ENCODE measurements at places on chromosomes 3 and 15.

GRCh38 chr3:38460377-38461270 lies 6.9 kb downstream of the ACVR2B start:
- H3K4me3 ChIP-seq, result no peak overlapping the region
- peak overlapping the region; percentile 81 for H3K27ac ChIP-seq
- no peak for DNase-seq

- H3K36me3 ChIP-seq, result no peaks in the 10 kb centered on the region
- no peak overlapping the region for H3K27ac ChIP-seq
- H3K4me3 ChIP-seq, result no peak overlapping the region
- H3K4me1 ChIP-seq, result peaks cover 4% of the 10 kb centered on the region
- no peak for DNase-seq
Observed at GRCh38 chr15:88242586-88243555, 13.7 kb downstream of the NTRK3 start.

GRCh38 chr3:37221407-37221806 lies 47.0 kb upstream of the LRRFIP2 start:
- H3K27ac ChIP-seq, result no peak overlapping the region
- no peak overlapping the region for H3K4me3 ChIP-seq
- DNase-seq, result no peak
- no peaks in the 10 kb centered on the region for H3K27me3 ChIP-seq
- no peaks in the 10 kb centered on the region for H3K4me1 ChIP-seq

- no peaks in the 10 kb centered on the region for H3K36me3 ChIP-seq
- DNase-seq, result peak; percentile 13
- H3K27ac ChIP-seq, result no peak overlapping the region
- peak overlapping the region; percentile 64 for H3K4me3 ChIP-seq
- H3K27me3 ChIP-seq, result no peaks in the 10 kb centered on the region
Observed at GRCh38 chr3:72848703-72849081, 447 bp upstream of the SHQ1 start.

- H3K27me3 ChIP-seq, result no peaks in the 10 kb centered on the region
- DNase-seq, result no peak
- H3K4me3 ChIP-seq, result no peak overlapping the region
- no peaks in the 10 kb centered on the region for H3K4me1 ChIP-seq
- H3K27ac ChIP-seq, result no peak overlapping the region
- no peaks in the 10 kb centered on the region for H3K36me3 ChIP-seq
Observed at GRCh38 chr3:77381431-77381830, 341.5 kb downstream of the ROBO2 start.

DNA sequence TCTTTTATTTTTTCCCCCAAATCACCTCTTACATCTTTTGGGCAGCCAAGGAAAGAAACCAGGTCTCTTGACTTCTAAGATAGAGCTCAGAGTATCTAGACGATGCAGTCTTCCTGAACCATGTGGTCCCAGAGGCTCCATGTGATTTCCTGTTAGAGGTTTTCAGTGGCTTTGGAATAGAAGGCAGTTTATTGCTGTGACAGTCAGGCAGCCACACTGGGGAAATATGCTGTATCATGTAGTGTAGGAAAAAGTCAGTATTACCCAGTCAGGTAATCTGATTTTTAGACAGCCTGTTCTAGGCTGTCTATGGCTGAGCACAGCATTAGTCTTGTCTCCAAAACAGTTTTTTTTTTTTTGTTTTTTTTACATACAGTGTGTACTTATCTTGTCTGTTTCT lies 294.3 kb downstream of the THSD4 start:
- no peak overlapping the region for H3K27ac ChIP-seq
- H3K36me3 ChIP-seq, result no peaks in the 10 kb centered on the region
- DNase-seq, result no peak
- no peak overlapping the region for H3K4me3 ChIP-seq

DNA sequence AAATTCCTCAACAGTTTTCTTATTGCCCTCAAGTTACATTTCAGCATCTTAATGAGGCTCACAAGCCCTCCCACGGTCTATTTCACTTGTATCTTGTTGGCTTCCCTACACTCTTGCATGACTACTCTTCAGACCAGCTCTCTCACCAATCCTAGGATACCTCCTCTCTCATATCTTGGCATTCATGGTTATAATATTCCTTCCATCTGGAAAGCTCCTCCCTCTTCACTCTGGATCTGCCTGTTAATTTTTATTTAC lies 8.5 kb upstream of the CCDC80 start:
- no peaks in the 10 kb centered on the region for H3K36me3 ChIP-seq
- H3K27ac ChIP-seq, result no peak overlapping the region
- no peak for DNase-seq
- H3K27me3 ChIP-seq, result no peaks in the 10 kb centered on the region
- no peaks in the 10 kb centered on the region for H3K4me1 ChIP-seq

- no peak for DNase-seq
- no peaks in the 10 kb centered on the region for H3K4me1 ChIP-seq
- no peaks in the 10 kb centered on the region for H3K36me3 ChIP-seq
Observed at GRCh38 chr3:124793054-124793739, 62.9 kb downstream of the UMPS start.

DNA sequence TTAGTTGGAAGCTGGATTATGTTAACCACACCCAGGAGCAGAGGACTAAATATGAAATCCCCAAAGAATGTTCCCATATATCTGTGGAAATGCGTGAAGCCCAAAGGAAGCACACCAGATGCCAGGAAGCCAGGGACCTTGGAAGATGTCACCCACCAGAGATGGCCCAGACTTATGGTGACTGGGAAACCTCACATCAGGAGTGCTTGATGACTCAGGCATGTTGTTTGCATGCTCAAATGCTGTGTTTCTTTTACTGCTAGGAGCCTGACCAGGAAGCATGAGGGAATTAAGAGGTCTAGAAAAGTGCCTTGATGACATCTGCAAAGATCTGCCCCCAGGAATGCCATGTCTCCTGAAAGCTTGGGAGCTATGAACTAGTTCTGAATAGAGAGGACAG lies 109.0 kb upstream of the SLC2A2 start:
- no peaks in the 10 kb centered on the region for H3K4me1 ChIP-seq
- no peak for DNase-seq
- H3K27ac ChIP-seq, result no peak overlapping the region
- H3K27me3 ChIP-seq, result no peaks in the 10 kb centered on the region
- H3K36me3 ChIP-seq, result no peaks in the 10 kb centered on the region

- DNase-seq, result peak; percentile 37
- H3K27ac ChIP-seq, result peak overlapping the region; percentile 26
- no peaks in the 10 kb centered on the region for H3K27me3 ChIP-seq
- peaks cover 4% of the 10 kb centered on the region for H3K4me1 ChIP-seq
- H3K36me3 ChIP-seq, result no peaks in the 10 kb centered on the region
Observed at GRCh38 chr3:47365213-47366153, 15.3 kb upstream of the PTPN23 start.

- no peak overlapping the region for H3K27ac ChIP-seq
- H3K4me1 ChIP-seq, result no peaks in the 10 kb centered on the region
- no peak for DNase-seq
- H3K4me3 ChIP-seq, result no peak overlapping the region
Observed at GRCh38 chr15:82653483-82654168, 6.5 kb upstream of the CPEB1 start.

DNA sequence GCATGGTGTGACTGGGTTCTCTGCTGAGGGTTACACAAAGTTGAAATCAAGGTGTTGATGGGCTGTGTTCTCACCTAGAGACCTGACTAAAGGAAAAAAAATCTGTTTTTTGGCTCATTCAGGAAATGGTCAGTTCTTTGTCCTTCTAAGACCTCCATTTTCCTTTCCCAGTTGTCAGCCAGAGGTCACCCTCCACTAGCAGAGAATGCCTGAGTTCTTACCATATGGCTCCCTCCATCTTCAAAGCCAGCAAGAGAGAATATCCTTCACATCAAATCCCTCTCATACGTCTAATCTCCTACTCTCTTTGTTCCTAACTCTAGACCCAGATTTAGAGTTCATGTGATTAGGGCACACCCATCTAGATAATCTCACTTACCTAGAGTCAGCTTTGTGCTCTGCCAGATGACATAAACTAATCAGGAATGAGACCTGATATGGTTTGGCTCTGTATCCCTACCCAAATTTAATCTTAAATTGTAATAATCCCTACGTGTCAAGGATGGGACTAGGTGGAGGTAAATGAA lies 19.4 kb downstream of the ANKRD28 start:
- H3K4me3 ChIP-seq, result no peak overlapping the region
- DNase-seq, result no peak
- peaks cover 24% of the 10 kb centered on the region for H3K4me1 ChIP-seq
- H3K27ac ChIP-seq, result no peak overlapping the region
- H3K27me3 ChIP-seq, result no peaks in the 10 kb centered on the region
